Cortex of kidney (tissue), 1 donor: ENCODE measurements at places on chromosomes 12 and 14.

DNA sequence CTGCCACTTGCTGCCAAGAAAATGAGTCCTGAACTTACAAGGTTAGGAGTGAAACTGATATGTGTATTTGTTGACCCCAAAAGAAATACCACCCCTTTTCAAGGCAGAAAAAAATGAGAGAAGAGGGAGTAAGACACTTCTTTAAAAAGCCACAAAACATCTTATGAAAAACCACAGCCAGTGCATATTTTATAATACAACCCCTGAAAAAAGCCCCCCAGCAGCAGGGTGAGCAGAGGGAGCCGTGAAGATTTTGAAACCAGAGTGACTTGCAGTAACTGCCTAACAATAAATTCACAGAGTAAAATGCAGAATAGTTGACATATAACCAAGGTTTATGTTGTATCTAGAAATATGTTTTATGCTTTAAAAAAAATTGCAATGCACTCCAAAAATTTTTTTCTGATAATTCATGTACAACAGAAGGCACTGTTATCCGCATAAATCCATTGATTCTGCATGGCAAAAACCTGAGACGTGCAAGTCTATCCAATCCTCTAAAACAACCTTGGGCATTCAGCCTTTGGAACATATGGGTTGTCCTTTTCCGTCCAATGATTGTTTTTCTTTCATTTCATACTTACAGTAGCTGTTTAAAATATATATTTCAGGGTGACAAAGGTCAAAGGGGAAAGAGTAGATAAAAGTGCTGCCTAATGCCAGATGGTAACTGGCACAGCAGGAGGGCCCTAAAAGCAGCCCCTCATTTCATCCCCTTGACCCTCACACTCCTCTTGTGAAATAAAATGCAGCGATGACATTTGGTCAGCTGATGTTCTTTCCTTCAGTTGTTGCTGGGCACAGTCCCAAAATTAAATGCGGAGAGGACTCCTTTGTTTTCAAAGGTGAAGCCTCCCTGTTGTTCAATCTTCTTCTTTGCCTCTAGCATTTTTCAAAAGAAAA is 65.3 kb downstream of the IPO8 start:
- DNase-seq = no peak

GRCh38 chr12:62933220-62933601 is 1.7 kb downstream of the PPM1H start:
- DNase-seq = no peak

DNA sequence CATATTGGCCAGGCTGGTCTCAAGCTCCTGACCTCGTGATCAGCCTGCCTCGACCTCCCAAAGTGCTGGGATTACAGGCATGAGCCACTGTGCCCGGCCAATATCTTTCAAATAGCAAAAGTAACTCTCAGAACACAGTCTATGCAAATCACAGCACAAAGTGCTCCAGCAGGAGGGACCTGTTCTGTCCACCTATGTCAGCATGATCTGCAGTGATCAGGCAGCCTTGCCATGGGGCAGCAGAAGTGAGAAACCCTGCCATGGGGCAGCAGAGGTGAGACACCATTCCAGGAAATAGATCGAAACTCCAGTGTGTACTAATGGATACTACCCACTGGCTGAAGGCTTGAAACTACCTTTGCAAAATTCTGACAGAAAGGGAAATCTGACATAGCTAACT is 78.5 kb upstream of the EIF5 start:
- DNase-seq = no peak

DNA sequence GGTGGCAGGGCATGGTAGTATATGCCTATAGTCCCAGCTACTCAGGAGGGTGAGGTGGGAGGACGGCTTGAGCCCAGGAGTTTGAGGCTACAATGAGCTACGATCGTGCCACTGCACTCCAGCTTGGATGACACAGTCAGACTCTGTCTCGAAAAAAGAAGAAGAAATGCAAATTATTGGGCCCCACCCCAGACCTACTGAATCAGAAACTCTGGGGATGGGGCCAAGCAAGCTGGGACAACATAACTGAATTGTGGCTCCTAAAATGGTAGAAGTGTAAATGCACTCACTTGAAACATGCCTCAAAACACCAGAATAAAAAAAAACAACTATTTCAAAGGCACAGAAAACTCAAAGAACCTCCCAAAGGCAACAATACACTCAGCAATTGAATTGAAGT is 37.0 kb downstream of the CIT start:
- DNase-seq = no peak

DNA sequence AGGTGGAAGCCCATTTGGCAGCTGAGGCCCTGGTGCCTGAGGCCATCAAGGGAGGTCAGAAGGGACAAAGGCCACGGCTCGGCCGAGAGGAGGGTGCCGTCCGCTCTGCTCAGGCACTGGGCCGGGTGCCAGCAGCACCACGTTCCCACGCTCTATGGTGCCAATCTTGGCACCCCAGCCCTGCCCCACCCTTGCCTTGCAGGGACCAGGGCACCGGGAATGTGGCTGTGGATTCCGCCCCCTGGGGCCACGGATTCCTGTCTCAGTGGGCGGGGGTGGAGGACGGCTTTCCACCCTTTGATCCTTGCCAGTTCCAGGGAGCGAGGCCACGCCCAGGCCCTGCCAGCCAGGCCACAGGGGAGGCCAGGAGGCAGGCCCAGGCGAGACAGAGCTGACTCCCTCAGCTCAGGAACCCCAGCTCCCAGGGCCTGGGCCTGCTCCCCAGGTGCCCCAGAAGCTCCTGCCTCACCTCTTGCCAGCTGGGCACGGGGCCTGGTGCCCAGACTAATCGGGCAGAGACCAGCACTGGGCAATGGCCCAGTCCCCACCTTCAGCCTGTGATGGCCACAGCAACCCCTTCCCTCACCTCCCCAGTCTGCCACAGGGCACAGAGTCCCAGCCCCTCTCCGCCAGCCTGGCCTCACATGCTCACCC is 26.4 kb upstream of the GPR132 start:
- no peak for DNase-seq

DNA sequence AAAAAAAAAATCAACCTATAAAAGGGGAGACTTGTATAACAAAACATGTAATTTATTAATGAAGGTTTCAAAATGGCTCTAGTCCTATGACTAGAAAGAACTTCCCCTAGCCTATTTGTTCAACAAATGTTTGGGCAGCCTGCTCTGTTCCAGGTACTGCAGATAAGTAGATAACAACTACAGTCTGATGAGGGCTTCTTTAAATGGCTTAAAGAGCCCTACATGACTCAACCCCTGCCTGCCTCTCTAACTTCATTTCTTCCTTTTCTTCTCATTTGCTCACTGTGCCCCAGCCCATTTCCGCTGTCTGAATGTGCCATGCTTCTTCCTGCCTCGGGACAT is 21.5 kb downstream of the ALDH6A1 start:
- DNase-seq = no peak

DNA sequence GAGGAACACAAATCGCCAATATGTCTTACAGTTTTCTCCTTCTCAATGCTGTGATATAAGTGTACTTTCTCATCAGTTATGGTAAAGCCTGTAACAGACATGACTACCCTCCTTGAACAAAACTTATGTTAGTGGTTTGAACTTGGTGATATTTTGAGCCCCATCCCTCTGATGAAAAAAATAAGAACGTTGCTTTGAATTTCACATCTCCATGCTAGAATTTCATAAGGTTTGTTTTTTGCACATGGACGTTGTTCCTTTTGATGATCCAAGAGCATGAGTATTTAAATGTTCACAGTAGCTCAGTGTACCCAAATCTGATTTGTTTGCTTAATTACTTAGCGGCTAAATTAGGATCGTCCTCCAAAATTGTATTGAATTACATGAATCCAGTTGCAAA is at the start of gene SLC15A5:
Gene SLC15A5 (minus strand): TSS at position 101 of the 400 bp plus-strand sequence. CDS start 0 bp downstream, at position 101.
- no peak for DNase-seq

DNA sequence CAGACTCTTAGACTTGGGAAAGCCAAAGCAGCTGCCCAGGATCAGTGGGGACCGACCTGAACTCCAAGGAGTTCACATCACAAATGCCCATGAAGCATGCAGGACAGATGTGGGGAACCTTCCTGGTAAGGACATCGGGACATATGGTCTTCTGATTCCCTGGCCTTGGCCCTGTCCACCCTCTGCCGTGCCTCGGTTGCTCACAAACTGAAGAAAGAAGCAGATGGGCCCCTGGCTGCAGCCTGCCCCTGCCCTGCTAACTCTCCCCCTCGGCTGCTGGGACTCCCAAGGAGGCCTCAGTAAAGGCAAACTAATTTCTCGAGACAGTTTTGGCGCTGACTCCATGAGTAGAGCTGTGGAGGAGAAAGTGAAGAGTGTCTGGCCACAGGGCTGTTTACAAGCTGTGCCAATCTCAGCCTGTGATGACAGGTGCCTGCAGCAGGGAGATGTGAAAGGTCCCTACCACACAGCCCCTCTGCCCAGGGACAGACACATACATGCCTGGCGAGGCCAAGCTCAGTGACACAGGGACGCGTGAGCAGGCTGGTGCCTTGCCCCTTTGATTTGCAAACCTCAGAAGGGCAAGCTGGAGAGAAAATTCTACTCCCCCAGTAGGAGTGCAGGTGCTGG is 48.6 kb downstream of the ISCA2 start:
- DNase-seq = no peak

DNA sequence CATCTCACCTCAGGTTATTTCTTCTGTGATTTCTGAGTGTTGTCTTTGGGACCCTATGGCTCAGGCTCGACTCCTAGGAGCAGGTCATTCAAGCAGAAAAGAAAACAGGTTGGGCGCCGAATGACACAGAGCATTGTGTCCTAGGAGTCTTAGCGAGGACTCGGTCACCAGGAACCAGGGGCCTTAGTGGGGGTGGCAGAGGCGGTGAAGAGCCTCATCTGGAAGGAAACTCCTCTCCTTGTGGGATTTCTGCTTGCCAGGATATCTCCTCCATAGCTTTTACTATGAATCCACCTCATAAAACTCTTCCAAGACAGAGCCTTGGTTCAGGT is 630 bp downstream of the PLEKHH1 start:
- no peak for DNase-seq

DNA sequence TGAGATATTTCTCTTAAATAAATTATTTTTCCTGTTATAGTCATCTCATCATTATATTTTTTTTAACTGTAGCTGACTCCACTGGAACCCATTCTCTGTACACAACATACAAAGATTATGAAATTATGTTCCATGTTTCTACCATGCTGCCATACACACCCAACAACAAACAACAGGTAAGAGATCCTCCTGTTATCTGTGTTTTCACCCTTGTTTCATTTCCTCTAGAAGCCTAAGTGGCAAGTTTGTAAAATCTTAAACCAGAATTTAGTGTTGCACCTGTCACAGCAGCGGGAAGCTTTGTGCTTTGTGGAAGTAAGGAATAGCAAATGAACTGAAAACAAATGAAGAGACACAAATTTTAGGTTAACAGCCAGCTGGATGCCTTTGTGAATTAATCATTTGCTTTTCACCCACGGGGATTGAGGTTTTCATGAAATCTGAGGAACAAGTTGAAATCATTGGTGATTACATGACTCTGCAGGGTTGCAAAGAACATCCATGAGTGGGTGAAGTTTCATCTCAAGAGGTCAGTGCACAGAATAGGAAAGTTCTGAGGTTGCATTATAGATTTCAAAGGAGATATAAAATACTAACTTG is 273.9 kb upstream of the RGS6 start:
- no peak for DNase-seq

DNA sequence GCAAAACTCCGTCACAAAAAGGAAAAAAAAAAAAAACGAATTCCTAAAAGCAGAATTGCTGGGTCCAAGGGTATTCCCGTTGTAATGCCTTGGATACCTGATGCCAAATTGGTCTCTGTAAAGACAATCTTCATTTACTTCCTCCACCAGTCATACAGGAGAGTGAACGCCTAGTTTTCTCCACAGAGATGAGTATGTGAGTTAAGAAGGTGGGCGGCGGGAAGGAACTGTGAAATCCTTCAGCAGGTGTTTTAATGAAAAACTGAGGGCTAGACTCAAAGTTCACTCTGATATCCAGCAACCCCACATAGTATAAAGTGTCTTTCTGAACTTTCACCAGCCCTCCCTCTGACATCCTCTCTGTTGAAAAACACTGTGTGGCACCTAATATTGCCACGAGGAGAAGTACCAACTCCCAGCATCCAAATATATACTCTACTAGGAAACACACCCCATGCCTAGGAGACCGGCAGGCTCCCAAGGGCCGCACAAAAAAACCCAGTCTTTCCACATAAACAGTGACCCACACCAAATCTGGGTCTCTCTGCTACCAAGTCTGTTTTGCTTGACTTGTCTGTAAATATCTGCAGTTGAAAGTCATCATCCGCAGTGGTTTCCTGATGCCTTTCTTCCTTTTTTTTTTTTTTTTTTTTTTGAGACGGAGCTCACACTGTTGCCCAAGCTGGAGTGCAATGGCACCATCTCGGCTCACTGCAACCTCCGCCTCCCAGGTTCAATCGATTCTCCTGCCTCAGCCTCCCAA is 30.3 kb upstream of the FOXN3 start:
- DNase-seq = no peak

DNA sequence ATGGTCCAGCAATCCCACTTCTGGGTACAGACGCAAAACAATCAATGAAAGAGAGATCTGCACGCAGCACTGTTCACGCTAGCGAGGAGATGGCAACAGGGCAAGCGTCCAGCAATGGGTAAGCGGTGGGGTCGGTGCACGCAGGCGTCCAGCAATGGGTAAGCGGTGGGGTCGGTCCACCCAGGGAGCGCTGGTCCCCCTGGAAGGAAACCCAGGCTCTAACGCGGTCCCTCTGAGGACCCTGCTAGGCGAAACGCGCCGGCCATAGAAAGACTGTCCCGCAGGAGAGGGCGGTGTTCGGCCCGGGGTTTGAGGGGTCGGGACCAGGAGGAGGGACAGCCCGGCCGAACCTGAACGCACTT is 618 bp upstream of the PGAM5 start:
- DNase-seq = no peak

- no peak for DNase-seq
Measured at GRCh38 chr14:100240668-100241032, 1.7 kb downstream of the YY1 start.

GRCh38 chr12:25771476-25771875 is 187.0 kb upstream of the RASSF8 start:
- no peak for DNase-seq

DNA sequence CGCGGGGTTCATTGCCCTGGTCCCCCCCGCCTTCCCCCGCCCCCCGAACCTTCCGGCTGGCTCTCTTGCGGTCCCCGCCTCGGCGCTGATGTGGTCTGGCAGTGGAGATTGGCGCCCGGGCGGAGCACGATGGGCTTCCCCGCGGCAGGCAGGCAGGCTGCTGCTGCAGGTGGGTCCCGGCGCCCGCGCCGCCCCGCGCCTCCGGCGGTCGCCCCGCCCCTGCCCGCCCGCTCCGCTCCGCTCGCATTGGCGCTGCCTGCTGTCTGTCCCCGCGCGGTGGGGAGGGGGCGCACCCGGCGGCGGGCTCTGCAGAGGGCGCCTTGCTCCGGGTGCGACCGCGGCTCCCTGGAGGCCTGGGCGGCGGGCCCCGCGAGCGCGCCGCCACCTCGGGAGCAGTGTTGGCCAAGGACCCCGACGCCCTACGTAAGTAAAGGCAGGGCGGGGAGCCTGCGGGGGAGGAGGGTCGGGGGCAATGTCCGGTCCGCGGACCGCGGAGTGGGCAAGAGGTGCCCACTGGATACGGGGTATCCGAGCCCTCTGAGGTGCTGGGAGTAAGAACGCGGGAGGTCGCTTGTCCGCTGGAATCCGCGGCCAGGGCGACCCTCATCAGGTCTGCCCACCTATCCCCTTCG is at the start of gene AKAP5:
Gene AKAP5 (plus strand): TSS at position 309 of the 632 bp plus-strand sequence. CDS start 2,896 bp downstream, outside the sequence.
- no peak for DNase-seq
